ENCODE measurements at places on chromosomes 12 and 14.

DNA sequence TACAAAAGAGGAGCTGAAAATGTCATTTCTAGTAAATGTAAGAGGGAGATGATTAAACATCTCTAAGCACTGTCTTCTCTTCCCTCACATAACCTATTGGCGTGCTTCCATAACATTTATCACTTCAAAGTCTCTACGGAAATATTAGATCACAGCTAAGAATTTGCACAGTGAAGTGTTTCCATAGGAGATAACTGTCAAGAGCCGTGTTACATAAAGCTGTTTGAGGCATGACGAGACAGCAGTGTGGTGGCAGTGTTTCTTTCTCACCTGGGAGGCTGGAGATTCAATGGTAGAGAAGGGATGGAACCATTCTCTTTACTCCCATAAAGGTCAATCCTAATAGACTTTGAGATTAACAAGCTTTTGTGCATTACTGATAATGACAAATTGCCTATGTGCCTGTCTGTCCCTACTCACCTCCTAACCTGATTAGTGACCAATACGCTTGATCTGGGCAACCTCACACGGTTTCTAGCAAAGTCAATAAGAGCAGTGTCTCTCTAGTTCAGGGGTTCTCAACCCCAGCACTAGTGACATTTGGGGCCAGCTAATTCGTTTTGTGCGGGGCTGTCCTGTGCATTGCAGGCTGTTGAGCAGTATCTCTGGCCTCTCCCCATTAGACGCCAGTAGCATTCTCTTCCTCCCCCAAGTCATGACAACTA is 35.3 kb downstream of the FBXW8 start:
- no peak for DNase-seq

GRCh38 chr14:100408350-100409002 is 85.3 kb downstream of the SLC25A47 start:
- no peak for DNase-seq

DNA sequence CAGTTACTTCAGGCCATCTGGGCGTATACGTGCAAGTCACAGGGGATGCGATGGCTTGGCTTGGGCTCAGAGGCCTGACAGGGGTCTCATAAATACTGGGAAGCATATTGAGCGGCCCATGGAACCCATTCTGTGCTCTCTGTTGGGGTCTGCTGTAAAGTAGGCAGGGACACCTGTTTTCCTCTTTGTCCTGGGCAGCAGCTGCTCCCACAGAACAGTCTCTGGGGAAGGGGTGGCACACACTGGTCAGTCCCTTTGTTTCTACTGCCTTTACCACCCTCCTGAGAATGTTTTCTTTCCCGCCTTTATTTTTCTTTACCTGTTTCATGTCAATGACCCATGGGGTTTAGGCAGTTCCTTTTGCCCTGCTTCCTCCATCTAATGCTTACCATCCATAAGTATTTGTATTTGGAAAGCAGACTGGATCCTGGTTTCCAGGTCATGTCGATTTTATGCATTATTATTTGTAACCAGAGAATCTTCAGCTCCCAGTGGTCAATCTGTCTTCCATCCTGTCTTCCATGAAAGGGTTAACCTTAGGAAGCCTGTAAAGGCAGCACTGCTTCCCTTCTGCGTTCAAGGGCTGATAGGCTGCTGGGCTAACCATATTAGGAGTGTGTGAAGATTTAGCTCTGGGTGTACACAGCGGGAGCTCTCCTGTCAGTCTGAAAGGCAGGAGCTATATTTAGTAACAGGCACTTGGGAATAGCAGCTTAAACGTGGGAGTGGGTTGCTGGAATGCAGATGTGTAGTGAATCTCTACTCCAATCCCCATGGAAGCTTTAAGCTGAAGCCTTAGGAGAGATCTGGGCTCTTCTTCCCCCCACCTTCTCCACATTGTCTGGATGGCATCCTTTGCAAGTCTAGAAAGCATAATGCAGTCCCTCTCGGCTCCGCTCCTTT is 124.0 kb downstream of the DYRK2 start:
- no peak for DNase-seq

DNA sequence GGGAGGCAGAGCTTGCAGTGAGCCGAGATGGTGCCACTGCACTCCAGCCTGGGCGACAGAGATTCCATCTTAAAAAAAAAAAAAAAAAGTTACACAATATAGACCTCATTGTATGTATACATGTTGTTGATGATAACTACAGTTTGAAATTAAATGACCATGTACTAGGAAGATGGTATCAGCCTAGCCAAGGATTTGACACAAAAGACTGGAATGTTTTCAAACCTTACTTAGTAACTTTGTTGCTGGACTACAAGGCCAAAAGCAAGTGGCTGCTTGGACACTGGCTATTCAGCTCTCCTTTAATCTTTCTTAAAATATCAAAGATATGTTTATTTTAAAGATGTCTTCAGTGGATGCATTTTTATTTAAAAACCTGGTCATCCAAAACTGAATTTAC is 18.9 kb upstream of the NUDT4 start:
- no peak for DNase-seq

DNA sequence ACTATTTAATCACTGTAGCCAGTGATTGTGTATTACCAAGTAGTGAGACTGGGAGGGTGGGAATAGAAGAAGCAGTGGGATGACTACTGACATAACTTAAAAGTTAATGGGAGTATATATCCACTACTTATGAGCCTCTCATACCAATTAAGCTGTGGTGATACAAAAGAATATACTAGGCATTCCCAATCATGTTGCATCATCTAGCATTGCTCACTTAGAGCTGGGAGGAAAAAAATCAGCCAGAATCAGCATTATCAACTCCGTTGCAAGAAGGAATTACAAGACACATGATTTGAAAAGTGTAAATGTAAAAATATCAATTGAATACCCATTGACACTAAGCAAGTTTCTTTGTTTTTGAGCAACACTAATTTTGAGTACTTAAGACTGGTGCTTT is 745 bp upstream of the PPP1R36 start:
- no peak for DNase-seq

- no peak for DNase-seq
These were observed 381.5 kb upstream of the STXBP6 start for GRCh38 chr14:25431211-25432076.

DNA sequence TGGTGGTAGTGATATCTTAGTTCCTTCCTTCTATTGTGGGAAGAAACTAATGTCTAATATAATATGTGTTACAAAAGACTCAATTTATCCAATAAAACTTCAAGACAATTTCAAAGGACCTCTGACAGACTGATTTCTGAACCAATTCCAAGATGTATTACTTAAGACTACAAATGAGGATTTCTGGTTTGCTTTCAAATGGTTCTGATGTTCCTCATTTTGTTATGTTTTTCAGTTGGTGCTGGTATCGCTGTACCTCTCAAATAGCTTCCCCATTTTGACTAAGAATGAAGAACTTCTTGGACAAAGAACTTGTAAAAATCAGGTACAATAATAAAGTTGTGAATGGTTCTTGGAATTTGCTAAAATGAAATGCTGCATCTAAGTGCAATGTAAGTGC is 19.4 kb upstream of the MBIP start:
- no peak for DNase-seq

DNA sequence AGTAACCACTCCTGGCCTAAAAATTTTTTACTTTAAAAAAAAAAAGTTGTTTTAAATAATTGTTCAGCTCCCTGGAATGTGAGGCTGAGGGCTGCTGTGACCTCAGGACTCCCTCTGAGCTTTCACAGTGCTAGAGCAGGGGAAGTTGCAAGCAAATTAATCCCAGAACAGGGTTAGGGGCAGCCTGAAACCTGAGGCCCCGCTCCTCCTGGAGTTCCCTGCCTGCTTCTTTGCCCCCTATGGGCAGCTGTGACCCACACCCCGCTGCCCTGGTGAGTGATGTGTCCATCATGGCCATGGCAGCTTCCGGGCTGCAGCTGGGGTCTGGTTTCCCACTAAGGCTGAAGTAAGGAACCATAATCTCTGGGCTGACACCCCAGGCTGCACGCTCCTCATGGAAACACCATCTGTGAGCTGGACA is 9.5 kb downstream of the RITA1 start:
- no peak for DNase-seq

GRCh38 chr14:59538936-59539335 is 37.7 kb downstream of the CCDC175 start:
- DNase-seq = no peak

- no peak for DNase-seq
These were observed 41.8 kb upstream of the CLMN start for GRCh38 chr14:95361373-95362137.

- no peak for DNase-seq
These were observed 42.0 kb downstream of the RIN3 start for GRCh38 chr14:92555465-92556111.

GRCh38 chr12:95424271-95424994 is 49.5 kb upstream of the METAP2 start:
- DNase-seq = peak; percentile 62

GRCh38 chr12:75317784-75318183 is 12.3 kb downstream of the CAPS2 start:
- no peak for DNase-seq

GRCh38 chr12:46201284-46201789 is 67.5 kb downstream of the SLC38A1 start:
- no peak for DNase-seq

- DNase-seq = no peak
These were observed 43.8 kb downstream of the CCNK start for GRCh38 chr14:99524804-99525698.

DNA sequence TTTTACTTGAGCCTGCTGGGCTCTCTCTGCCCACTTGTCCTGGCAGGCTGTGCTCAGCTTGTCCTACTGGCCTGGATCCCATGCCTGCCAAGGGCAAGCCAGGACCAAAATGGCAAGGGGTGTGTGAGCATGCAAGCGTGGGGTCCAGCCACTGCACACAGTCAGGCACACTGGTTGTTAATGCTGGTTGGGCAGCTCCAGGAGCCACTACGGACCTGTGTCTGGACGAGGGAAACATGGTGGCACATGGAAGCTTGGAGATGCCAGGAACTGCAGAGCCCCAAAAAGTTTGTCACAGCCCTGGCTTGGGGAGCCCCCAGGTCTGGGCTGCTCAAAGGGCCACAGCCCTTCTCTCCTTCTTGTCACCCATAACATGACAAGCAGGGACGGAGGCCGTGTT is 83.8 kb downstream of the ACSS3 start:
- DNase-seq = no peak

- DNase-seq = no peak
These were observed 1.2 kb downstream of the KCNJ8 start for GRCh38 chr12:21773263-21773741.

DNA sequence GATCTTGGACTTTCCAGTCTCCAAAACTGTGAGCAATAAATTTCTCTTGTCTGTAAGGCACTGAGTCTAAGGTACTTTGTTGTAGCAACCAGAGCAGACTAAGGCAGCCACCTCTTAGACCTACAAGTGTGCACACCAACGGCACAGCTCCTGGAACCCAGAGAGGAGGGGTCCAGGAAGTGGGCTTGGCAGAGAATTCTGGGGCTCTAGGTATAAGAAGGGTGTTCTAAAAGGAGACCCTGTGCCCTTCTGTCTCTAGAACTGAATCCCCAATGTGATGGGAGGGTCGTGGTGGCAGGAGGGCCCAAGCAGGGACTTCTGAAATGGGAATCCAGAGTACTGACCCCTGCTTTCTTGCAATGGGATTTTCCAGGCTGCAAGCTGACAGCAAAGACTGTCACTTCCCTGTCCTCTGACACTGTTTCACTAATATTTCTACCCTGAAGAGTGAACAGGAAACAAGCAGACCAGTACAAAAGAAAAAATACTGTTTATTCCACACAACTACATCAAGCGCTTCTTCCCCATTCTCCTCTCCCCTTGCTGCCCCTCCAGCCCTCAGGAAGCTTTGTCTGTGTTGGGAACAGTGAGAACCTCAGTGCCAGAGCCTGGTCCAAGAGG is 13.6 kb upstream of the TFCP2 start:
- DNase-seq = no peak

DNA sequence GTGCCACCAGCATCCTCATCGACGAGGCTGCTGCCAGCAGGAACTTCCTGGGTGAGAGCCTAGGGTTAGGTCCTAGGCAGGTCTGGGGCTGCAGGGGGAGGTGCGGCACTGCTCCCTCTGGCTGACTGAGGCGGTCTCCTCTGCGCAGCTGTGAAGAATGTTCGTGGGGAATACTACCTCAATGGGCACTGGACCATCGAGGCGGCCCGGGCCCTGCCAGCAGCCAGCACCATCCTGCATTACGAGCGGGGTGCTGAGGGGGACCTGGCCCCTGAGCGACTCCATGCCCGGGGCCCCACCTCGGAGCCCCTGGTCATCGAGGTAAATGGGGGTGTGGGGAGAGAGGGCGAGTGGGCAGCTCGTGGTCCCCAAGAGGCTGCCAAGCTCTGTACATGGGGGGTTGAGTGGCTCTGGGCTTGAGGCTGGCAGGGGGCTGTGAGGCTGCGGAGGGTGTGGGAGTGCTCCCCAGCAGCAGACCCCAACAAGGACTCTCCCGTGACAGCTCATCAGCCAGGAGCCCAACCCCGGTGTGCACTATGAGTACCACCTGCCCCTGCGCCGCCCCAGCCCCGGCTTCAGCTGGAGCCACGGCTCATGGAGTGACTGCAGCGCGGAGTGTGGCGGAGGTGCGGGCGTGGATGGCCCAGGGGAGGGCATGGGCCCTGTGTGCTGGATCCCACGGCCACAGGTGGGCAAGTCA is 14.4 kb downstream of the PAPLN start:
- DNase-seq = no peak

- DNase-seq = no peak
These were observed 16.6 kb downstream of the FAIM2 start for GRCh38 chr12:49887091-49887490.

DNA sequence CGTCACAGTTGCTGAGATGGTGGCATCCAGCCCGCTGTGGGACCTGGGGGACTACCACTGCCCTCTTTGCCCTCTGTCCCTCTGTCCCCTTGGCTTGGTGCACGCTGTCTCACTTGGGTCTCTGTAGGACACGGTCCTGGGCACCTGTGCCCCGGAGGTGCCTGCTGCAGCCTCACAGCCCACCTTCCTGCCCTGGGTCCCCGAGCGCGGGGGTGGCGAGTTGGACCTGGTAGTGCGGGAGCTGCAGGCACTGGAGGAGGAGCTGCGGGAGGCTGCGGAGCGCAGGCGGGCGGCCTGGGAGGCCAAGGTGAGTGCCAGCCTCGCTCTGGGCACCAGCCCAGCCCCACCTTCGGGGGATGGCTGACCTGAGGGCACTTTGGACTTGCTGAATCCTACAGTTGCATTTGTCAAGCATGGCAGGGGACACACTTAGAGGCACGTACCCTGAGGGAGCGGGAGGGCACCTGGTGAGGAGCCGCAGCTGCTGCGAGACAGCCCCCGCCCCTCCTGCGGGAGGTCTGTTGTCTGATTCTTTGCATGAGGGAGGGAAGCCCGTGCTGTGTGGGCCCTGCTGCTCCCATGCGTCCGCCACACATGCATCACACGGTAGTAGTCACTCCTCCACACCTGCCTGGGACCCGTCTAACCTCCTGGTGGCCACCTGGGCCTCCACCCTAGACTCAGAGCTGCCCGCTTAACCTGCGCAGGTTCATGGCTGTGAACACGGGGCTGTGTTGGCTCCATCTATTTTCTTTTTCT is 6.8 kb downstream of the TEDC1 start:
- no peak for DNase-seq

DNA sequence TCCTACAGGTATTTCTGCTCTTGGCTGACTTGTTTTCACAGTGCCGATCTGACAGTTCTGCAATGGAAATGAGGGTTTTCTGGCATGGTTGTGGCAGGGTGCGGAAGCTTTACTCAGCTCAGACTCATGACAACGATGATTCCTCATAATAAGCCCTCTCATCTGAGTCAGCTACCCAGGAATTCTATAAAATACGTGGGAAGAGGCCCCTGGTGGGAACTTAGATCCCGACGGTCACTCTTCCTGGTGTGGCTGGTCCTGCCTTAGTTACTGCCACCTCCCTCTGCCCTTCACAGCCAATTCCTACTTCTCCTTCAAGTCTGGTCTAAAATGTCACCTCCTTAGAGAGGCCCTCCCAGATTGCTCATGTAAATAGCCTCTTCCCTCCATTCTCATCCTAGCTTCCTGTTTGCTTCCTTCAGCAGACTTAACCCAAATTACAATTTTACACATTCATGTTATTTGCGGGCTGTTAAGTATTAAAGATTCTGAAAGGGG is 104.2 kb upstream of the MAP1LC3B2 start:
- peak; percentile 86 for DNase-seq

Measured in LoVo (cell line).